ENCODE measurements at places on chromosomes 7 and 10.

DNA sequence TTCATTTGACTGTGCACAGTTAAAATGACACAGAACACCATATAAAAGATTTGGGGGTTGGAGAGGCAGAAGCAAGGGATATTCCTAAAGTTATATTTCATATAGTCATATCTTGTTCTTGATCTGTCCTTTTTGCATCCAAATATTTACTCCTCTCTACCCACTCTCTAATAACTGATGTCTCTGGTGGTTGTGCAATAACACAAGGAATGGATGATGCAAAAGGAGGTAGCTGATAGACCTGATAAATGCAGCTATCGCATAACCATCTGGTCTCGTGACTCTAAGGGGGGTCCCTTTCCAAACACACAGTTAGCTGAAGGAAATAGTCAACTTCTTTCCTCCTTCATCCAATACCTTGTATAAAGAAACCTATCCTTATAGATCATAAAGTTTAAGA lies 123.1 kb downstream of the POLR1F start:
- no peak for DNase-seq

GRCh38 chr10:103691723-103692435 lies 163.5 kb downstream of the SH3PXD2A start:
- DNase-seq, result peak; percentile 33

GRCh38 chr7:148584154-148584827 lies 6.3 kb upstream of the C7orf33 start:
- no peak for DNase-seq

- no peak for DNase-seq
Measured at GRCh38 chr7:155603205-155603857, 41.1 kb upstream of the RBM33 start.

GRCh38 chr10:118439824-118440223 lies 97.7 kb upstream of the FAM204A start:
- no peak for DNase-seq

DNA sequence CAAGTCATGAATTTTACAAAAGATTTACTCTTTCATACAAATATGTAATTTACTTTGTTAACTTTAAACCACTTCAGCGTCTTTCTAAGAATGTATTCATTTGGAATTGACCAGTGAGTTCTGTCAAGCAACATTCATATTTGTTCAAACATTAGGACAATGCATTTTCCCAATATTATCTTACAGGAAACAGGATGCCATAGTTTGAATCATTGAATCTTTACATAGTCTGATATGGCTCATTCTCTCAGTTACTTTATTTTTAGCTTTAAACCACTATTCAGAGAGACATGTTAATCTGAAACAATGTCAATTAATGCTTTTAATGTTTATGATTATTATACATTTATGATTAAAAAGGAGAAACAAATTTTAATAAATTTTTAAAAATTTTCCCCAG lies 21.1 kb upstream of the MEOX2 start:
- DNase-seq, result no peak

DNA sequence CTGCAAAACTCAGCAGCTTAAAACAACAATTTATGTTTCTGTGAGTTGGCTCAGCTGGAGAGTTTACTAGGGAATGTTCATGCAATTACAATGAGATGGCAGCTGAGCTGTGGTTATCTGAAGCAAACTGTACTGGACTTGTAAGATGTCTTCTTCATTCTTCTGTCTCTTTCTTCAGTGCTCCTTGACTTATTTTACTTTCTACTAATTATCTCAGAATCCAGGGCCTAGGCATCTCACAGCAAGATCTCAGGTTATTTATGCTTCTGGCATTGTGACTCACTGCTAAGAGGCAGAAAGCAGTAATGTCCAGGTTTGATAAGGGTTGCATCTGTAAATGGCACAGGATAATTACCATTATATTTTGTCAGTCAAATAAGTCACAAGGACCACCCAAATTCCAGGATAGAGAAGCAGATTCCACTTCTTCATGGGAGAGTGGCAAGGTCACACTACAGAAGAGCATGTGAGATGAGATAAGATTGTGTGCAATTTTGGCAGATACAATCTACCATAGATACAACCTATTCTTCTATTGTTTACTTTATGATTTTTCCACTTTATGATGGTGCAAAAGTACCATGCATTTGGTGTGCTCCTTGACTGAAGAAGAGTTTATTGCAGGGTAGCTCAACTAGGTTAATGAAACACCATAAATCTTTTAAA lies 16.8 kb downstream of the VIM start:
- no peak for DNase-seq

DNA sequence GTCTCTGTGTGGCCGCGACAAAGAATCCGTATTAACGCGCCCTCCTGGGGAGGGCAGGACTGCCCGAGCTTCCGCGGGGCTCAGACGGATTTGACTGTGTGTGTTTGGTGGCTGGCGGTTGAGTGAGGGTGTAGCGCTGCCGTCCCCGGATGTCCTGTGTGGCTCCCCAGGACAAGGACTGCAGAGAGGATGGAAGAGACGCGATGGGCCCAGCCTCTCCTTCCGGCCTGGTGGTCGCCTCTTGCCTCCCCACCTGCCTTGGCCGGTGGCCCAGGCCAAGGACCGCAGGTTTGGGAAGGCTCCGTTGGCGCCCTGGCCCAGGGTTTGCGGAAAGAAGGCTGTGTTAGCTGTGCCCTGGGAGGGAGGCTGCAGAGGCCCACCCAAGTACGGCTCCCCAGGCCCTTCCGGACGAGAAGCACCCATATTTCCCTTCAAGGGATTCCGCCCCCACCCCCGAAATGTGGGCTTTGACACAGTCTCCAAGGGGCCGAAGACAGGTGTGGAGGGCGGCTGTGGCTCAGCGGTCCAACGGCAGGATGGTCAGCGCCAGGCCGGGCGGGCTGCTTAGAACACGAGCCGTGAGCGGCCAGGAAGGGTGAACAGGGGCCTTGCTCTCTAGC lies 2.3 kb downstream of the UNCX start:
- DNase-seq, result no peak

DNA sequence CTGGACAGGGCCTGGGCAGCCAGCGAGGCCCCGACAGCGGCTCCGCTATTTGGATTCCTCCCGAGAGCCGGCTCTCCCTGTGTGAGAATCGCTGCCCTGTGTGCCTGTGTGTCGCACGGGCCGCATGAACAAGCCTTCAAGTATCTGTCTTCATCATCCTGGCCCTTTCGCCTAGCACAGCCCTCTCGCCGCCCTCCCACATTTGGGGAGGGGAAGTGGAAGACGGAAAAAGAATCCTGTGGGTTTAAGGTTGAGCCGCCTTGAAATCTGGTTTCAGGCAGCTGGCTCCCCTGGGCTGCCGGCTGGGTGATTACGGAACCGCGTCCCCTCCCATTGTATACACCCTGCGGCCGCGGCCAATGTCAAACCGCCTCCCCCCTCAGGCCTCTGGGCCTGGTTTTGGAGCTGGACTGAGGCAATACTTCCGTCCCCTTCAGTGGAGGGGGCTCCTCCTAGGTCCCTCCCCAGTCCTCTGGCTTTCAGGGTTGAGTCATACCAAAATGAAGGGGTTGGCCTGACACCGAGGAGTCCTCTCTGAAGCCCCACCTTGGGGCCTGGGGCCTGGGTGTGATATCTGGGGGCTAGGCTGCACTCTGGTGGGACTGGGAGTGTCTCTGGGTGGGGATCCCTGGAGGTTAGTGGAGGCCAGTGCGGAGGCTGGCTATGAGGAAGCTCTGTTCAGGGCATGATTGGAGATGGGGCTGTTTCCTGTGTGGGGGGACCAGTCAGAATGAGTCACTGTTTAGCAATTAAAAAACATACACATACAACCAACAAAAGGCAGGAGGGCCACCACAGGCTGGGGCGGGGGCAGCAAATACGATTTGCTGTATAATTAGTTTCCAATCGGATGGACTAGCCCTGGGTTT lies 1.7 kb downstream of the TRIM8 start:
- DNase-seq, result peak; percentile 94

DNA sequence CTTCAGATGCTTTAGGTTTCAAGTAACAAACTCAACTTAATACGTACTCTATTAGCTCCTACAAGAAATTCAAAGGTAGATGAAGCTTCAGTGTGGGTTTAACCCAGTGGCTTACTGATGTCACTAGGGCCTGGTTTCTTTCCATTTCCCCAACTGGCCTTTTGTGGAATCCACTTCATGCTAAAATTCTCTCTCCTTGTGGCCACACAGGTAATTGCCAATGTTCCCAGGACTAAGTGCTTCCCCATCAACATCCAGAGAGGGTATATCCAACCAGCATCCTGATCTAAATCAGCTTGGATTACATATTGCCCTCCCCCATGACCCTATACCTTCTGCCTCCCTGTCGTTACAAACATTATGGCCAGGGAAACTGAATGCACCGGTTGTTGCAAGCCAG lies 10.7 kb downstream of the FBXL13 start:
- DNase-seq, result no peak

All from CD4-positive, alpha-beta T cell treated with Interleukin-4 for 4 hours (primary cell).